ENCODE measurements at places on chromosomes 12 and 14.
A peak's percentile ranks its signal among the peaks of the same experiment; 100 is the strongest.

- no peak for DNase-seq
Observed at GRCh38 chr14:89750281-89750755, 204.2 kb downstream of the EFCAB11 start.

DNA sequence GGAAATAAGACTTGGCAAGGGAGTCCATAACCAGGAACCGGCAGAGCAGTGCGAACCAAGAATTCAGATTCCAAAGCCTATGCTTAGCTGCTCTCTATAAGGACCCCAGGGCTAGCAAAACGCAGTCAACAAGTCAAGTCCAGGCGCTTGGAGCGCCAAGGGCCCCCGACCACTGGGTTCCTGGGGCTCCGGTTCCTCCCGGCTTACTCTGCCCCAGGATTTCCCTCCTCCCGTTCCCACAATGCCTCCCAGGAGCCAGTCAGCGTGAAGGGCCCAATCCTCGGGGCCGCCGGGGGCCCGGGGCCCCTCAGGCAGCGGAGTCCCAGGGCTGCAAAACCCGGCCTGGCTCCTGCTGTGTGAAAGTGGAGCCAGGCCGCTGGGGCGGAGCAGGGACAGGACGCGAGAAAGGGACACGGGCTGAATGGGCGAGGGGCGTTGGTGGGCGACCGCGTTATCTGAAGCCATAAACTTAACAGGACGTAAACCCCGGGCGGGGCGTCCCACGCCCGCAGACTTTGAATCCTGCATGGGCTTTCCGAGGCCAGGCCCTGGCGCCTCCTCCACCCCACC, 1.5 kb downstream of the KRT8 start:
- peak; percentile 86 for DNase-seq

GRCh38 chr12:109418848-109419480, 58.1 kb downstream of the KCTD10 start:
- DNase-seq = no peak

- DNase-seq = no peak
Observed at GRCh38 chr12:123571343-123571813, 13.0 kb upstream of the TMED2 start.

DNA sequence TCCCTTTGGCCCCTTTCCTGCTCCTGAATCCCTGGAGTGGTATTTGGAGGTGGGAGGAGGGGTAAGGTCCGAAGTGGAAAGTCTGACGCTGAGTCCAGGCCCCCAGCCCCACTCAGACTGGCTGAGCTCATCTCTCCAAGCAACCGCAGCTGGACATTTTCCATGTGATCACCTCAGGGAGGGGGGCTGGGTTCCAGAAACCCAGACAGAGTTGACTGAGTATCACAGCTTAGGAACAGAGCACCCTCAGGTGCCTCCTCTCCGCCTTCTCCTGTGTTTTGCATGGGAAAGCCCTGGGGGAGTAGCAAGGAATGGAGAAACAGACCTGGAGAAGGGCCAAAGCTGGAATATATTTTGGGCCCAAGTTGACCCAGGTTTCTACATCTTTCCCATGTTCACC, 8.0 kb upstream of the ITGA5 start:
- DNase-seq = no peak

DNA sequence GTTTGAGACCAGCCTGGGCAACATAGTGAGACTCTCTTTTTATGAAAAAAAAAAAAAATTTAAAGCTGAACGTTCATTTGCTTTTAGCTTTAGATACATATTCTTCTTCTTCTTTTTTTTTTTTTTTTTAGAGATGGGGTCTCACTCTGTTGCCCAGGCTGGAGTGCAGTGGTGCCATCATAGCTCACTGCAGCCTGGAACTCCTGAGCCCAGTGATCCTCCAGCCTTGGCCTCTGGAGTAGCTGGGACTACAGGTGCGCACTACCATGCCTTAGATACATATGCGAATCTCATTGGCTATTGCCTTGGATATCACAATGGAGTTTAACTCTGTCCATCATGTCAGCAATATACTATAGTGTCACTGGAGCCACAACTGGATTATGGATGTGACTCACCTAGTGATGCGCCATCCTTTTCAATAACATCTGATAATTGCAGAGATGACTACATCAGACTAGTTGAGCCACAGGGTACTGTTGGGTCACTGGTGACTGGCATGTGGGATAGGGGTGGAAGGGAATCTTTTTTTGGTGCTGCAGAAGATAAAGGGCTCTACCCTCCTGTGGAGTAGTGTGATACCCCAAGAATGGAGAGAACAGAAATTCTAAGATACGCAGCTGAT, 2.7 kb upstream of the ADIPOR2 start:
- no peak for DNase-seq

GRCh38 chr12:27456618-27457017, 10.1 kb downstream of the SMCO2 start:
- no peak for DNase-seq

DNA sequence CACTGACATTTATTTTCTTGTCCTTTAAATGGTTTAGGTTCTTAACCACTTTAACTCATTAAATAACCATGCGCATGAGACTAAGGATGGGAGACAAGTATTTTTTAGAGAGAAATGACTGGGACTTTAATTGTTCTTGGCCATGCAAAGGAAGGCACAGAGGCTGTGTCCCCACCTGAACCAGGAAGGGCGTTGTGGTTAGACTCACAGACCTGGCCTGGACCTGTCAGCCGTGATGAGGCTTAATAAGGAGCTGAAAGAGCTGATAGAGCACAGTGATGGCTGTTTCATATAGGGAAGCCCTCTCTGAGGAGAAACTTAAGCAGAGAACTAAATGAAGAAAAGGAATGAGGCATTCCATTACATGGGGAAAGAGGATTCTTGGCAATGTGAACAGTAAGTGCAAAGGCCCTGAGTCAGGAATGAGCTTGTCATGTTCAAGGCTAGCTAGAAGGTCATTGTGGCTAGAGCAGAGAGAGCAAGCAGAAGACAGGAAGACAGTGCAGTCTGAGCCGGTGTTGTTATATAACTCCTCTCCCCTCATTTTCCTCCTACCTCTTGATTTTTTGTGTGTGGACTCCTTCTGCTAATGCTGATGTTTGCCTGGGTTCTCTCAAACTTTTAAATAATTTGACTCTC, 74.4 kb upstream of the ANO4 start:
- no peak for DNase-seq

GRCh38 chr14:37597914-37598746, 2.7 kb downstream of the TTC6 start:
- no peak for DNase-seq

DNA sequence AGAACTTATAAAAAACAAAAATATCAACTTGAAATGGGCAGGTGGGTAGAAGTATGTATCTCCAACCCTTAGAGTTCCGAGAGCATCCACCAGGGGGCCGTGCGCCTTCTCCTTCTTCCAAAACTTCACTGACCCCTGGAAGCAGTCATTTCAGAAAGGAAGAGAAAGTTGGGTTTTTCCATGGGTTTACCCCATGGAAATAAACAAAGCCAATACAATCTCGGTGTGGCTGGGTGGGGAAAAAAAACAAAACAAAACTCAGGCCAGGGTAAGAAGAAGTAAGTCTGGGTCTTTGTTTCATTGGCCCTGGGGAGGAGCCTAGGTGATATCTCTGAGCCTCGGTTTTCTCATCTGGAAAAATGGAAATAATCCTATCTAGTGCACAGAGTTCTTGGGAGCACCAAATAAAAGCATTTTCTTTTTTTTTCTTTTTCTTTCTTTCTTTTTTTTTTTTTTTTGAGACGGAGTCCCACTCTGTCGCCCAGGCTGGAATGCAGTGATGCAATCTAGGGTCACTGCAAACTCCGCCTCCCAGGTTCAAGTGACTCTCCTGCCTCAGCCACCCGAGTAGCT, 33.6 kb upstream of the HNF1A start:
- DNase-seq = no peak

DNA sequence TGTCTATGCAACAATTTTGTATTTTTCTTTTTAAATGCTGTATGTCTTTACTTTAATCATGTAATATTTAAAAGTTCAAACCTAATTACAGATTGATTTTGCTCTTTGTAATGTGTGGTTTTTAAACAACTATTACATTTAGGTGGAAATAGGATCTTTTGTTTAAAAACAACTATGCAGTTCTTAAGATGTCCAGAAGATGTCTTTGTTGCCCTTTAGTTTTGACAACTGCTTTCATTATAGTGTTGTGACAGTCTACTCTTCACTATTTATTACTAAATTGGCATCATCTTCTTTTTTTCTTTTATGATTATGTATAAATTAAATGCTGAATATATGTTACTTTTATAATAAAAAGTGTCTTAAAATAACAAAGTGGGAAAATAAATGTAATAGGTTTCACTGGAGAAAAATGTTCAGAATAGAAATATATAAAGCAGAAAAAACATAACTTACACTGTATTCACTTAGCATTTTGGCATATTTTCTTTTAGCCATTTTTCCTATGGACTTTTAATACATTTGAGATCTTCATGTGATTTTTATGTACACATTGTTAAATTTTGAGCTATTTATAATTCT, 27.1 kb upstream of the PCNX4 start:
- no peak for DNase-seq

- no peak for DNase-seq
Observed at GRCh38 chr14:57533214-57533613, 39.6 kb upstream of the CCDC198 start.

- DNase-seq = no peak
Observed at GRCh38 chr12:53219292-53219955, 12.4 kb upstream of the ITGB7 start.

GRCh38 chr12:1939801-1940607, 21.6 kb upstream of the CACNA2D4 start:
- DNase-seq = peak; percentile 76

DNA sequence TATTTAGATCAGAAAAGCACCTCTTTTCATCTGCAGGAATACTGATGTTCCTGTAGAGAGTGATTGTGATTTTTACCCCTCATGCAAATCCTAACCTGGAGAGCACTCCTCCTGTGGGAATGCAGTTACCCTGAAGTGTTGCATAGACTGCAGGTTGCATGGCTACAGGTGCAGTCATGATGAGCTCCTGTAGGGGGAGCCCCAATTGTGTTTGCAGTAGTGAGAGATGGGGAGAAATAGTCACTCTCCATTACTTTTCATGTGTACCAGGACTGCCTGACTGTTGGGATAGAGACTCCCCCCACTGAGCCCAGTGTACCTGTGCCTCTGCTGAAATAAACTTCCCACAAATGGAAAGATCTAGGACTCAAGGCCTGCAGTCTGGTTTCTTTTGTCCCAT, 1086.5 kb downstream of the SLC6A15 start:
- DNase-seq = no peak

- no peak for DNase-seq
Observed at GRCh38 chr12:1839464-1839863, 19.1 kb downstream of the LRTM2 start.

GRCh38 chr14:77554207-77554606, 55.6 kb upstream of the ISM2 start:
- no peak for DNase-seq

GRCh38 chr12:6936636-6937480, 6.8 kb upstream of the RNU7-1 start:
- DNase-seq = no peak

- no peak for DNase-seq
Observed at GRCh38 chr14:60125918-60126317, 34.2 kb downstream of the PCNX4 start.

- no peak for DNase-seq
Observed at GRCh38 chr14:84541018-84541417, 988.9 kb upstream of the FLRT2 start.

DNA sequence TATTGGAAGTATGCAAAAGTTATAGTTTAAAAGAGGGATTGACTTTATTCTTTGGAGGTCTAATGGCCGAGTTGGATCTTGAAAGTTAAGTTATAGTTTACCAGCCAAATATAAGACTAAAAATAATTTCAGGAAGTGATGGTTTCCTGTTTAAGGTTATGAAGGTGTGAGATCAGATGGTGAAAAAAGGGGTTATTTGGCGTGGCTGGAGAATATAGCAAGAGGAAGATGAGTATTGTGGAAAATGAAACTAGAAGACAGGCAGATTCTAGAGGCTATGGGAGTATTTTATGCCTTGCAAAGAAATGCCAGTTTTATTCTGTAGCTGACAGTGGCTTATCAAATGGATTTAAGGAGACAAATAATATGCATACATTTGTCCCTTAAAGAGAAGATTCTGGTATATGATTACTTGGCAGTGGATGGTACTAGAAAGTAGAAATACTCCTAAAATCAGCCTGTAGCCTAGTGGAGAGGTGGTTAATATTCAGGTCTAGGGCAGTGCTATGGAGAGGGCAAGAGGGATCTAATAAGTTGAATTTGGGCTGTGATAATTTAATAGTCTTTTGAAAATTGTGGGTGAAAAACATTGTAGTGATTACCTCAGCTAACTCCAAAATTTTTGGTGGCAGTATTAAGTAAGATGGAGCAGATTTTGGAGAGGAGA, 1091.8 kb upstream of the ATXN7L3B start:
- no peak for DNase-seq

DNA sequence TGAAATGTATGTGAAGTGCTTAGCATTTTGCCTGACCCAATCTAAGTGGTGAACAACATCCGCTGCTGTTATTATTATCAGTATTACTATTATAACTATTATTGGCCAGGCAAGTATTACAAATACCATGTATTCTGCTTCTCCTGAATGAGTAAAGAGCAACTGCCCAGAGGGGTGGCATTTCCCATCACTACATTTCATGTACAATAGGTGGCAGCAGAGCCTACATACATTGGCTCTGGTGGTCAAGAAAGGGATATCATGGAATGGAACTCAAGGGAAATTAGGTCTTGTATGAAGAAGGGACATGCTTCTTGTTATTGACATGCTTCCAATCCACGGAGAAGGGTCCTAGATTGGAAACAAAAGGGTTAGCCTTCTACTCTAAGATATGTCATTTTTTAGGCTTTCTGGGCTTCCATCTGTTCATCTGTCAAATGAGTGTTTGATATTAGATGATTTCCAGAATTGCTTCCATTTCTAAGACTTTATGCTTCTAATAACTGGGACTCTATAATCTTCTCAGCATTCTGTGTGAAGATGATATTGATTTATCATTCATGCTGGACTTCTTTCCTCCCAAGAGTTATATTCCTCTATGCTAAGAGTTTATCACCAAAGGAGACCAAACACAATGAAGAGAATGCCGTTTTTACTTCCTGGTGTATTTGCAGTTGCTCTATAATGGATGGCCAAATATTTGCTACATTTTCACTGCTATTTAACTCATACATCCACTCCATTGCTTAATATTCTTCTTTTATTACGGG, 239.1 kb downstream of the SSPN start:
- DNase-seq = peak; percentile 58

DNA sequence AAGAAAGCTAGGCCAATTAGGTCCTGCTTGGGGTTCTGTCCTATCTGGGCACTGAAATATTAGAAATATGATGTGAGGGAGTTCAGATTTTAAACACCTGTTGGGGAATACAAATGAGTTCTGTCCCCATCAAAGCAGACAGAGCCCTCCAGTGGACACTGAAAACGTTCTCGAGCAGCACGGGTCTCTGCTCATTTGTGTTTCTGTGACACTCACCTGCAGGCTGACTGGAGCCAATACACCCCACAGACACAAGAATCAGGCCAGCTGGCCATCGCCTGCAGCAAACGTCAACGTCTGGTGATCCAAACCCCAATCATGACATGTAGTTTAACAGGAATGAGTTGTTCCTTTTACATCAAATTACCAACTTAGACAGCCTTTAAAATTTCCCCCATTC, 493.4 kb upstream of the TMEM132C start:
- peak; percentile 53 for DNase-seq

Measured in NCI-H774 (cell line).